Activated naive CD4-positive, alpha-beta T cell treated with anti-CD3 and anti-CD28 coated beads, Interleukin-2, amount 50 U/mL, for 16 hours (primary cell): ENCODE measurements at places on chromosomes 1 and 21.

- DNase-seq, result no peak
Observed at GRCh38 chr1:219771080-219771479, 157.3 kb downstream of the SLC30A10 start.

GRCh38 chr21:15415541-15416261, 314.1 kb upstream of the USP25 start:
- DNase-seq, result no peak

DNA sequence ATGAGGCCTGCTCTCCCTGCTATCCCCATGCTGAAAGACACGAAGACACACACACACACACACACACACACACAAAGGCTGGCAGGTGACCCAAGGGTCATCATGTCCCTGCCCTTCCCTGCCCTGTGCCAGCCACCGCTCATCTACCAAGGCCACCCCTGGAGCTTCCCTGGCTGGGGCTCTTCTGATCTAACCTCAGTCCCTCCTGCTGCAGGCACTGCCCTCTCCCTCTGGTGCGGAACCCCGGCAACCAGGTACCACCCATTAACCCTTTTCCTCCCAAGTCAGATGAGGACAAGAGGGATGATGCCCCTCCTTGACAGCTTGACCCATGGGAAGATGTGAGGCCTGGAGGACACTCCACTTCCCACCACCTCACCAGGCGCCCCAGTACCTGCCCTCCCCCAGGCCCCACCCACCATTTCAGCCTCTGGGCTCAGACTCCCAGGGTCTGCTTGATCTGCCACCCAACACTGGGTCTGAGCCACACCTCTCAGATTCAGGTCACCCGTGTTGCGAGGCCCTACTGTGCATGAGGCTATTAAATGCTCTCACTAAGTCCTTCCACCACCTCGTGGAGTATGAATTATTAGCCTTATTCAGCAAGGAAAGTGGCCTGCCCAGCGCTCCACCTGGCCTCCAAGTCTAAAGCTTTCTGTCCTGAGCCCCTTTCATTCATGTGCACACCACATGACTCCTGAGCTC, 2.5 kb downstream of the SDC3 start:
- DNase-seq, result no peak

DNA sequence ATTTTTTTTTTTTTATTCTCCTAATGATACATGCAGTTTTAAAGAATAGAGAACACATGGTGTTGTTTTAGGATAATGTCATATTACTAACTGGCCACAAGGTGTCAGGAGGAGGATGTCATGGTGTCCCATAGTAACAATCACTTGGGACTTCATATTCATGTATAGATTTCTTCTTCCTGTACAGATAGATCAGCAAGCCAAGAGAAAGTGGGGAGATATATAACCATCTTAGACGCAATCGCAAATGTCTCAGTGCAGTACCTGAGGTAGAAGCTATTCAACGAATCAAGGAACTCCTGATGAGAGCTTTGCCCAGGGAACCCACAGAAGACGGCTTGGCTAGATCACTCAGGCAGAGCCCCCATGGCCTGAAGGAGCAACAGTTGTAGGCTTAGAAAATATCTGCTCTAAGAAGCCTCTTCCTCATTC, 12.3 kb downstream of the OR2T11 start:
- no peak for DNase-seq

GRCh38 chr1:174519844-174520243, 72.1 kb downstream of the GPR52 start:
- DNase-seq, result no peak

GRCh38 chr1:47914218-47914938, 82.8 kb downstream of the TRABD2B start:
- DNase-seq, result no peak

GRCh38 chr1:244807138-244807537, 28.3 kb upstream of the COX20 start:
- no peak for DNase-seq

DNA sequence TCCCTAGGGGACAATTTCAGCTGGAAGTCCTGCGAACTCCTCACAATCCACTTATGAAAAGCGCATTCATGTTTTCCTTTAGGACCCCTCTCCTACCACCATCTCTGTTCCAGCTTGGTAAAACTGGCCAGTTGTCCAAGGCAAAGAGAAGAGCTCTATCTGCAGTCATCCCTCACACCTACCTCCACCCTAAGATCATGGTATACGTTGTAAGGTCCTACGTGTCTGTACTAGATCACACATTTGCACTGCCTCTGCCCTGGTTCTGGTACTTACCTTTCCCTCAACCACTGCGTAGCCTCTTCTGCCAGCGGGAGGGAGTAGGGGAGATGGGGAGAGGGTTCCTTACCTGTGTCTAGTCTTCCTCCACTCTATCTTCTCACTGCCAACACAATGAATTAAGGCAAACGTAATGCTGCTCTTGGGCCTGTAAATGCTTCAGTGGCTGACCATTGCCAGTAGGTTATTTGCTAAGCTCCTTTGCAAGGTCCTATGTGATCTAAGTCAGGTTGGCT, 739 bp upstream of the NUP133 start:
- DNase-seq, result no peak

DNA sequence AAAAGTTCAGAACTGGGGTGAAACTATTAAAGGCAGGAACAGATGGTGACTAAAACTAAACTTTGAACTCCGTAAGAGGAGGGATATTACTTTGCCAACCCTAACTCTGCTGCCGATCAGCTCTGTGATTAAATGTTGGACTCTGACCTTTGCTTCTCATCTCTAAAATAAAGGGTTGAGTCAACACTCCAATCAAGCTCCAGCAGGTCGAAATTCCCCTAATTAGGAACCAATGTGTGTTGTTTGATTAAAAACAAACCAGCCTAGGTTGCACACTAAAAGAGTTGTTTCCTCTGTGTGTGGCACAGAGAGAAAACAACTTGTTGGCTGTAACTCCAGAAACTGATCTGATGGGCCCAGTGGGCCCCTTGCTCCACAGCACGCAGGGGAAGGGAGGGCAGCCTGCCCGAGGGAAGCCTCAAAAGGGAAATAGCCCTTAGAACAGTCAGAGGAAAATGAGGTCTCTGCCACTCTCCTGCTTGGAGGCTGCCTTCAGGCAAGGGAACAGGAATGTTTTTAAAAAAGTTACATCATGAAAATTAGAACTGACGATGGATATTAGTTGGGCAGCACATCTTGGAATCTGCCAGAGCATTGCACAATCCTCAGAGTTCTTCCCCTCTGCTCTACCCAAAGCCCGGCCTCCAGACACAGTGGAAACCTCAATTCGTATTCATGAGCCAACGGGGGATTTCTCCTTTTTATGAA, 69.3 kb downstream of the KCTD3 start:
- DNase-seq, result no peak

DNA sequence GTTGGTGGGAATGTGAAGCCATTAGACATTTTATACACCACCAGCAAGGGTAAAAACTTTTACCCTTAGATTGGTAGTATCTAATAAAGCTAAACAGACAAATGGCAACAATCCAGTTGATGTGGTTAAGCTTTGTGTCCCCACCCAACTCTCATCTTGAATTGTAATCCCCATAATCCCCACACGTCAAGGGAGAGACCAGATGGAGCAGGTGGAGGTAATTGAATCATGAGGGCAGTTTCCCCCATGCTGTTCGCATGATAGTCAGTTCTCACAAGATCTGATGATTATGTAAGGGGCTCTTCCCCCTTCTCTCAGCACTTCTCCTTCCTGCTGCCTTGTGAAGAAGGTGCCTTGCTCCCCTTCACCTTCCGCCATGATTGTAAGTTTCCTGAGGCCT, 602.3 kb downstream of the NUF2 start:
- DNase-seq, result no peak

GRCh38 chr1:176539018-176539417, 76.0 kb downstream of the PAPPA2 start:
- DNase-seq, result no peak

DNA sequence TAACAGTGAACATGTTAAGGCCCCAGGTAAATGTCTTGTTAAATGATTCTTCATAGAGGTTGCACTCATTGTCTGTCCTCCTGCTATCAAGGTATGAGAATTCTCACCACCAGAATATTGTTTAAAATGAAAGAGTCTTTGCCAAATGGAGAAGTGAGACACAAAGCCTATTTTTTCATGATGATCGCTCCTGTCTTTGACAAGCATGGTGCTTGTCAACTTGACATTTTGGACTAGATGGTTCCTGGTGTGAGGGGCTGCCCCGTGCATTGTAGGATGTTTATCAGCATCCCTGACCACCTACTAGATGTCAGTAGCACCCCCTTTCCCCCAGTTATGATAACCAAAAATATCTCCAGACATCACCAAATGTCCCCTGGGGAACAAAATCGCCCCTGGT, 65.6 kb downstream of the MDM4 start:
- no peak for DNase-seq

DNA sequence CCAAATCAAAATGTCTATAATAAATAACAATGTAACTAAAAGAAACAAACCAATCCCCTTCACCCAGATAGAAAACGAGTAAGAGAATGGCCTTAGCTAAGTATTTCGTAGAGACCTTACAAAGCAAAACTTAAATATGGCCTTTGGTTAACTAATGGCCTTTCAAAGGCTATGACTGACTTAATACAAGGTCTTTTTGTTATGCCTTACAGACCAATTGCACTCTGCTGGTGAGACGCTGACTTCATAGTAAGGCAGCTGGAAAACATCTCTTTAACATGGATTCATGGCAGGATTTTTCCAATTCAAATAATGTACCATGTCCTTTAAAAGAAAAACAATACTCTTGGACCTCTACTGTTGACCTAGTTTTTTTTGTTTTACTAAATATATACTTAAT, 15.8 kb upstream of the TBCE start:
- no peak for DNase-seq

DNA sequence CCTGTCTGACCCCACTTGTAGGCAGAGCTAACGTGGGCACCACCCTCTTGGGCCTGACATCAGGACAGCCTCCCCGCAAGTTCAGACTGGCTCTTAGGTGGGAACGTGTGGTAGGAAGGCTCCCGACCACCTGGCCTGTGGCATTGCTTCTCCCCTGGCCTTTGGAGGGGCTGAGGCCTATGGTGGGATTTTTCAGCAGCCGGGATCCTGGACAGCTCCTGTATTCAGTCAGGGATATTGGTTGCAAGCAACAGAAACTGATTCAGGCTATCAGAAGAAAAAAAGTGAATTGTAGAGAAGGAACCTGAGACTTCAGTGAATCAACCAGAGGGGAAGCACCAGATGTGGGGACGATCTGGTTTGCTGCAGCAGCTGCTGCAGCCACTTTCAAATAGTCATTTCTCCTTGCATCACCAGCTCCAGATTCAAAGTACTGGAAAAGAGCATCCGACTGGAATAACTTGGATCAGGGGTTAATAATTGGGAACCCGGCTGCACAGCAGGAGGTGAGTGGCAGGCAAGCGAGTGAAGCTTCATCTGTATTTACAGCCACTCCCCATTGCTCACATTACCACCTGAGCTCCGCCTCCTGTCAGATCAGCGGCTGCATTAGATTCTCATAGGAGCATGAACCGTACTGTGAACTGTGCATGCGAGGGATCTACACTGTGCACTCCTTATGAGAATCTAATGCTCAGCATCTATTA, 5.9 kb downstream of the RNF186 start:
- no peak for DNase-seq

DNA sequence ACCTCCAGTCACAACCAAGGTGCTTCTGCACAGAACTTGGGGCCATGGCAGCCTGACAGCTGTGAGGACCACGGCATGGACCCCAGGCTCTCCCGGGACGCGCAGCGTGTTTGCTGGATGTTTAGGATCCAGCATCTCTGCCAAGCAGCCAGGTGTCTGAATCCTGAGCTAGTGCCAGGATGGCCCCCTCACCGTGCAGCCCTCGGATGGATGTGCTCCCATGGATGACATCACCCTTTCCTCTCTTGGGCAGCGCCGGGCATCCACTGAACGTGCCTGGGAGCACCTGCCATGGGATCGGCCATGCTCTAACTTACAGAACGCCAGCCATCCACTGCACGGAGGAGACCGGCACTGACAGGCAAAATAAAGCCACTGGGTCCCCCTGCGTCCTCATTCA, 53.9 kb downstream of the PRDM15 start:
- no peak for DNase-seq

DNA sequence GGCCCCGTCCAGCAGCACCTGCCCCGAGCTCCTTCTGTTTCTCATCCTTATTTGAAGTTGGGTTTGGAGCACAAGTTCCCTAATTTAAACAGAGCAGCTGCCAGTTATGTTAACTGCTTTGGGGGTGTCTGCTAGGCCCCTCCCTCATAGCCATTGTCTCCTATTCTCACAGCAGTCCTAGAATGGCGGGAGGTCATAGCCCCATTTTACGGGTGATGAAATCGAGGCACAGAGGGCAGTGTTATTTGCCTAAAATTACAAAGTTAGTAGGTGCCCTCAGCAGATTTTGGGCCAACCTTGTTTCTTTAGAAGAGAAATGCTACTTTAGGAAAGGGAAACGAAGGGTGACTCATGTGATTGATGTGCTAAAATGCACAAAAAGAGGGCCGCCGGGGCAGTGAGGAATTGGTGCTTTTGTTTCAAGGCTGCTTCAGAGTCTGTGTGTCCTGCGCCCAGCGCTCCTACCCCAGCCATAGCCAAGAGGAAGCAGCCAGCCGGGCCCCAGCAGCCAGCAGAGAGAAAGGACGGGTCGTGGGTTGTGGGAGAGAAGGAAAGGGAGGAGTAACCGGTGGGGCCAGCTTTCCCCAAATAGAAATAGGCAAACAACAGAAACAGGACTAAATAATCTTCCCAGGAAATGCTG, 13.0 kb downstream of the VANGL1 start:
- DNase-seq, result no peak

DNA sequence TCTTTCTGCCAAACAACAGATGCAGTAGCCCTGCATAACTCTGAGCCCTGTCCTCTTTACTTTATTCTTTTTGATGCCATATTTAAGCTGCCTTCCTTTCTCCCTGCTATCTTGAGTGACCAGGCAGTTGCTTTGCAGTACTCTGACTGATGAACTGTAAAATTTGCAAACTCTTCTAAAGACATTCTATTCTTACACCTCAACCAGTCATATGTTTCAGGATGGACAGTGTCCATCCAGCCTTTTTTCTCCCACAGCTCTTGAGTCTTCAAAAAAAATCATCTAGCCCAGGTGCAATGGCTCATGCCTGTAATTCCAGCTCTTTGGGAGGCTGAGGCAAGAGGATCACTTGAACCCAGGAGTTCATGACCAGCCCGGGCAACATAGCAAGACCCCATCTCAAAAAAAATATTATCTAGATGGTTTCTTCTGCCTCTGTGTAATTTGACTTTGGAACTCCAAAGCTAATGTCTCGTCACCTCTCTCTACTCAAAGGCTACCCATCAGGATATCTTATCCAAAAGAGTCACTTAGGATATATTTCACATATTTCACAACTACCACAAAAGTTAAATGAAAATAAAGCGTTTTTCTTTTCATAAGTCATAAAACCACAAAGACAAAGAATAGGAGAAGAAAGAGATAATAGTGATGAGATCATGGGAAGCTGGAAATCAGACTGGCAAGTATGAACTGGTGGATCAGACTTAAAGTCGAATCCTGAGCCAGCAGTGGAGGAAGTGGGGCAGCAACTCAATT, 54.6 kb upstream of the IPO9 start:
- DNase-seq, result no peak
